ENCODE measurements at places on chromosomes 1 and 21. TPM values are rescaled to one million over a fixed set of nuclear protein-coding genes. Genes with fewer than 3 reads are reported as not detected.

CYP4B1 gene
- total RNA-seq = 106 TPM

AMY2A gene
- 2.7 TPM for total RNA-seq

NBPF6 gene
- total RNA-seq = not detected

RAP1GAP gene
- 0.26 TPM for total RNA-seq

DNA sequence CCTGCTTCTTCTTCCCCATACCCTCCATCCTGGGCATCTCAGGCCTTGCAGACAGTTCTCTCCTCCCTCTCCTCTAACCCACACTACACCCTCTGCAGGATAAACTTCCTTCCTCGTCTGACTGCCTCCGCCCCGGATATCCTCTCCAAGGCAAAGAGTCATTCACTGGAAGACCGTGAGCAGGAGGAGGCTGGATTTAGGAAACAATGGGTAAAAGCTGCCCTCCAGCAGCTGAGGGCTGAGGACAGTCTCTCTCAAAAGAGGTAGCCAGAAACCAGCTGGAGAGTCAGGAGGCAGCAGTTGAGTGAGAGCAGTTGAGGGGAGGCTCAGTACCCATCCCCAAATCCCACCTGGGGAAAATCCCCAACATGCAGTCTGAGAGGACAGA is 1.4 kb downstream of the CSRP1 start:
- DNase-seq = no peak

DNA sequence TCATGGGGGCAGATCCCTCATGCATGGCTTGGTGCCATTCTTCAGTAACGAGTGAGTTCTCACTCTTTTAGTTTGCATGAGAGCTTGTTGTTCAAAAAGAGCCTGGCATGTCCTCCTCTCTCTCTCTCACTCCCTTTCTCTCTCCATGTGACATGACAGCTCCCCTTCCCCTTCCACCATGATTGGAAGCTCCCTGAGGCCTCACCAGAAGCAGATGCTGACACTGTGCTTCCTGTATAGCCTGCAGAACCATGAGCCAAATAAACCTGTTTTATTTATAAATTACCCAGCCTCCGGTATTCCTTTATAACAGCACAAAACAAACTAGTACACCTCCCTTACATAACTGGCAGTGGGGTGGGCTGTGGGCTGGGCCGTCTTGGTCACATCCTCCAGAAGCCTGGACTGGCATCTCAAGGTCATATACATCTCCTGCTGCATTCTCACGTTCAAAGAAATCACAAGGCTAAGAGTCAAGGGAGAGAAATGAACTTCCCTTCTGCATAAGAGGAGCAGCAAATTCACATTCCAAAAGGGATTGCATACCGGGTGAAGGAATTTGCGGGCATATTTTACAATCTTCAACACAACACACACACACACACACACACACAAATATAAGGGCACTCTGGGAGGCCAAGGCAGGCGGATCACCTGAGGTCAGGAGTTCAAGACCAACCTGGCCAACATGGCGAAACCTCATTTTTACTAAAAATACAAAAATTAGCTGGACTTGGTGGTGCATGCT is 2.3 kb upstream of the CCSAP start:
- no peak for DNase-seq

DNA sequence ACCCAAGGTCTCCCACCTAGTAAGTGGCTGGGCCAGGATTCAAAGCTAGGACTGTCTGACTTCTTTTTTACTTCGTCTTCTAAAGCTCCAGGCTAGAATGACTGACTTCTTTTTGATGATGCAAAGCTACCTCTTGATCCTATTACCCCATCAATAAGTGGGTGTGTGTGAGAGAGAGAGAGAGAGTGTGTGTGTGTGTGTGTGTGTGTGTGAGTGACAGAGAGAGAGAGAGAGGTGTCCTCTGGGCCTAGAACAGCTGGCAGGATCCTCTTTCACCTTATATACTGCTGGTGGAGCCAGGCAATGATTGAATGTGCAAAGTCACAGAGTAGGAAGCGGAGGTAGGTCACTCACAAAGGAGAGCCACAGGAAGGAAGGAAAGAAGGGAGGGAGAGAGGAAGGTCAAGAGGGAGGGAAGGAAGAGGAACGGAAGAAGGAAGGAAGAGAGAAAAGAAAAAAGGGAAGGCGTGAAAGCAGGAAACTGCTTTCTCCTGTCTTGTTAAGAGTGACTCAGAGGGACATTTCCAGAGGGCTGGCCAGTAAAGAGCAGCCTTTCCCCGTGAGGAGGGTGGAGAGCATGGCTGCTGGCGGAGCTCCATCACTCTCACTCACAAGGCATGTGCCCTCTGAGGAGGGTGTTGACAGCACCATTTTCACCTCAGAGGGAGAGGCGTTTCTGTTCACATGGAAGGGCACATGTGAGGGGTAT is 68.9 kb downstream of the CDC7 start:
- no peak for DNase-seq

DNA sequence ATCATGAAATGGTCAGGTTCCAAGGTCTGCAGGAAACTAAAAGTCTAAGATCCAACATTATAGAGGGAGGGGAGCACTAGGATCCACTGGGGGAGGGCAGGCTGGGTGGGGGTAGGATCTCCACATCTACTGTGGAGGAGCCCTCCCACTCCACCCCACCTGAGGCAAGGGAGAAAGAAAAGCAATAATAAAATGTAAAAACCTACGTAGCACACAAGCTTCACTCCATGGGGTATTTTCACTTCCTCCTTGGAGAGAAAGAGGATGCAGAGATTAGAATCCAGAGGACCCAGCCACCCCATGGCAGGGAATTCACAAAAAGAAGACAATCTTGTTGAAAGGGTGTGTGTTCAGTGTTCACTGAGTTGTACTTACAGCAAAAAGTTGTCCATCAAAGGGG is 14.4 kb downstream of the SPOCD1 start:
- no peak for DNase-seq

DNA sequence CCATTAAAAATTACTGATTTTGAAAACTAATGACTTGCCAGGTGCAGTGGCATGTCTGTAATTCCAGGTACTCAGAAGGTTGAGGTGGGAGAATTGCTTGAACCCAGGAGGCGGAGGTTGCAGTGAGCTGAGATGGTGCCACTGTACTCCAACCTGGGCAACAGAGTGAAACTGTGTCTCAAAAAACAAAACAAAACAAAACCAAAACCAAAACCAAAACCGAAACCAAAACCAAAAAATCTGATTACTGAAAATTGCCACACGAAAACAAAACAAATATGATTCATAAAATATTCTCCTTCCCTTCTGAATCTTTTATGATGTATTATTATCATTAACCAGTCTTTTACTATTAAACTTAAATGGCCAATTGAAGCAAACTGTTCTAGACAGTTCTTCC is 74.1 kb downstream of the SERINC2 start:
- no peak for DNase-seq

DNA sequence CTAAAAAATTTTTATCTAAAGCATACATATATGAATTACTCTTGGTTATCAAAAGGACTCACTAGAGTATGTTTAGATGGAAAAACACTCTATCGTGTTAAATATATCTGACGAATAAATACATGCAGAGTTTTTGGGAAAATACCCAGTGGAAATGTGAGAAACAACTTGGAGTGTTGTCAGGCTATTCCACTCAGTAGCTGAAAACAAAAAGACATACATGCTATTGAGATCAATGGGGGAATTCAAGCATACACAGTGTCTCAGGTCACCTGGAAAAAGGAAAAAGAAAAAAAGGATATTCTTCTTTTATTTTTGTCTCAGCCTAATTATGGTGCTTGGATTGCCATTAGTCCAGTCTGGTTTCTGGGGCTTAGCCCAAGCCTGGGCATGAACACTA is 247.0 kb upstream of the LYPLAL1 start:
- DNase-seq = no peak

All from mesenteric fat pad (tissue), 1 donor.